ENCODE measurements at places on chromosomes 5 and 9.

- no peak for DNase-seq
These were observed 139.7 kb downstream of the TSSK1B start for GRCh38 chr5:113295111-113295539.

- no peak for DNase-seq
These were observed 234.1 kb upstream of the ANKRD55 start for GRCh38 chr5:56467176-56467717.

DNA sequence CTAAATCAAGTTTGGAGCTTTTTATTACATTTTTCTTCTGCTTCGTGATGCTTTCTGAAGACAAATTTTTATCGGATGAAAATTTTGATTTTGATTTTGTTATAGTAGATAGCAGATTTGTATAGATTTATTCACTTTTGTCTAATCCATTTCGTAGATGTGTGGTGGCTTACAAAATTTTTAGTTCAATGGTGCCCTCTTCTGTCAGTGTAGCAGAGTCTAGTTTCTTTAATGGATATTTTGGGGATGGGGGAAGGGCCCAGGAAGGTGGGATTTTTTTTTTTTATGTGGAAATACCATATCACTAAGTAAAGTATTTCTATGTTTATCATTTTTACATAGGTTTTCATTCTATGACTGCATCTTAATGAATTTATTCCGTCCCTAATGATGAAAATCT, 259.9 kb upstream of the TARS1 start:
- DNase-seq, result no peak

DNA sequence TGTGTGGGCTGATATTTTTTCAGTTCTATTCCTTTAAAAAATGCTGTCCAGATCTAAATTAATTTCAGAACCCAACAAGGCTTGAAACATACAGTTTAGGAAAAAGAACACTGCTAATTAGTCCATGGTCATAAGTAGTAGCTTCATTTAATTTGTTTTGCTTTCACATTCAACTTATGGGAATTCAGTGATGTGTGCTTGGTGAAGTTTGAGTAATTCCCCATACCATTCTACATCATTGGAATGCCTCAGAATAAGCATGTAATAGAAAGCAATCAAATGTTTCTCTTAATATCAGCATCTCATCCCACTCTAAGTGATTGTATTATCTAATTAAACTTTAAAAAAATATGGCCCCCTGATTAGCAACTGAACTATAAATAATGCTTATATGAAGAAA, 2.7 kb downstream of the CNTLN start:
- DNase-seq, result no peak

DNA sequence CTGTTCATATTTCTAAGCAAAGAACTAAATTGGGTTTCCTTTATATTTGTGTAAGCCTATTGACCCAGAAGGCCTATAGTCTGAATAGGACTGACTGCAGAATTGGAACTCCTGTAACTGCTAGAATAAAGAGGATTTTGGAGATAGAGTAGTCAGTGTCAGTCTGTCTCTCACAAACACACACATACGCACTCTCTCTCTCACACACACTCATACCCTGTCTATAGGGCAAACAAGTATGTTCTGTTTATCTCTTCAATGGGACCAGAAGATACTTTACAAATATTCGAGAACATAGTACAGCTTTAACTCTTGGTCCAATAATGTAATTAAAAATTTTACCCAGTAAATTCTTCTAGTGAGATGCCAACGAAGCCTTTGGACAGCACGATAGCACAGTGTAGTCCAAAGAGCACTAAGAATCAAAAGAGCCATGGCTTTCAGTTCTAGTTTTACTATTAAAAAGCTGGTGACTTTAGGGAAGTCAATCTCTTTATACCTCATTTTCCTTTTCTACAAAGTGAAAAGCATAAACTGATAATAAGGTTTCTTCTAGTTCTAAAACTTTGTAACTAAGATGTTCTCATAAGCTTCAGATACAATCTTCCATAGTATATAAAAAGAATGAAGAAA, 19.3 kb downstream of the ABHD17B start:
- no peak for DNase-seq

Data from effector memory CD4-positive, alpha-beta T cell (primary cell).